ENCODE measurements at places on chromosomes 7 and 10.

- peak; percentile 32 for DNase-seq
These were observed 46.3 kb upstream of the CTBP2 start for GRCh38 chr10:125206623-125207022.

- no peak for DNase-seq
These were observed 123.9 kb downstream of the ADAM12 start for GRCh38 chr10:126264102-126265018.

DNA sequence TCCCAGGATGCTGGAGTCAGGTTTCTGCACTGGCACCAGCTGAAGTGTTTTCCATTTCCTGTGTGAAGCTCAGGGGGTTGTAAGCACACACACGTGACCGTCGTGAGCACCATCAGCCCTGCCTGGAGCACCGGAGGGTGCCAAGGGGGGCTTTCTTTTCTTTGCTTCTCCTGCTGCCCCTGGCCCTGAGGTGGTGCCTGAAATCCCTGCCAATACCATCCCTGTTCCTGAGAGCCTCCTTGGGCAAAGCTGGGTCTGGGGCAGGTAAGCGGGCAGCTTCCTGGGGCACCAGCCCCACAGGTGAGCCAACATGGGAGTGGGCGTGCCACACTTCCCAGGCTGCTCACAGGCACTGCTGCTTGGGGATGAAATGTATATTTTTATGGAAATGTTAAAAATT lies 593.6 kb downstream of the DNAJB6 start:
- no peak for DNase-seq

GRCh38 chr7:50145226-50145625 lies 52.2 kb upstream of the ZPBP start:
- DNase-seq = no peak

DNA sequence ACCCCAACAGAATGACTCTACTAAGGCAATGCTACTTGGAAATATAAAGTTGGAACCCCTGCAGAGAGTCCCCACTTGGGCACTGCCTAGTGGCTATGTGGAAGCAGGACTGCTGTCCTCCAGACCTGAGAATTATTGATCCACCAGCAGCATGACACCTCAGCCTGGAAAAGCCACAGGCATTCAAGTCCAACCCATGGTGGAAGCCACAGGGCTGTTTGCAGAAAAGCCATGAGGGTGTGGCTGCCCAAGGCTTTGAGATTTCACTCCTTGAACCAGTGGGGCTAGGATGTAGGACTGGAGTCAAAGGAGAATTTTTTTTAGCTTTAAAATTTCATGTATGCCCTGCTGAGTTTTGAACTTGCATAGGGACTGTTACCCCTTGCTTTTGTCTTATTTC lies 13.6 kb upstream of the GHRHR start:
- no peak for DNase-seq

- DNase-seq = peak; percentile 100
These were observed 166.0 kb downstream of the FANK1 start for GRCh38 chr10:126062131-126063032.

- DNase-seq = no peak
These were observed 36.9 kb upstream of the PPIF start for GRCh38 chr10:79310200-79310865.

DNA sequence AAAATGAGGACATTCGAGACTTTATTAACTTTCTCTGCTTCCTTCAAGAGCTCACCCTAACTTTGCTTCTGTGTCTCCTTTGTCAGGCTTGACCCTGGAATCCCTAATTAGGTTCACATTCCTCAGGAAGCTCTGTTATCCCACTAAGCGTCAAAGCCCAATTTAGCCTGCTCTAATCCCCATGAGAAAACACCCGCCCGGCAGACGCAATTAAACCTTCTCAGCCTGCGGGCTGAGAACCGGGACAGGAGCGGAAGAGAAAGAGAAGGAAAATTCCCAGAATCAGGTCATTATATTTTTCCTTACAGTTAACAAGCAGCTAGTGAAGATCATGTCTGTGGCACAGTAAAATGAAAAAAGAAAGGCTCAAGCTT lies 93.0 kb downstream of the TNS3 start:
- DNase-seq = no peak

DNA sequence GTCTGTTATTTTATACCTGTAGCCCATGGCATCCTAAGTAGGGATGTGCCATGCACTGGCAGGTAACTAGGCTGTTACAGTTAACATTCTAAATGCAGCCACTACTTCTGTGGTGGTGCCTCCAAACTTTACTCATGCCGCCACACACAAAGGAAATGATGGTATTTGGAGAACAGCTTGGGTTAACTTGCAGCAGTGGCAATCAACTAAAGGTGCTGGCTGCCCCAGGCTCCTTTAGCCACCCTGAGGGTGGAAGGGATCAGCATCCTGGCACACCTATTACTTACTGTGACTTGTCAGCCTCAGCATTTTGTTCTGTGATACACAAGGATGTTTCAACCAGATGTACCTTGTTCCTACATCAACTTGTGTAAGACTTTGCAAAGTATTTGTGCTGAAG lies 221.8 kb upstream of the PPP1R3A start:
- DNase-seq = no peak

DNA sequence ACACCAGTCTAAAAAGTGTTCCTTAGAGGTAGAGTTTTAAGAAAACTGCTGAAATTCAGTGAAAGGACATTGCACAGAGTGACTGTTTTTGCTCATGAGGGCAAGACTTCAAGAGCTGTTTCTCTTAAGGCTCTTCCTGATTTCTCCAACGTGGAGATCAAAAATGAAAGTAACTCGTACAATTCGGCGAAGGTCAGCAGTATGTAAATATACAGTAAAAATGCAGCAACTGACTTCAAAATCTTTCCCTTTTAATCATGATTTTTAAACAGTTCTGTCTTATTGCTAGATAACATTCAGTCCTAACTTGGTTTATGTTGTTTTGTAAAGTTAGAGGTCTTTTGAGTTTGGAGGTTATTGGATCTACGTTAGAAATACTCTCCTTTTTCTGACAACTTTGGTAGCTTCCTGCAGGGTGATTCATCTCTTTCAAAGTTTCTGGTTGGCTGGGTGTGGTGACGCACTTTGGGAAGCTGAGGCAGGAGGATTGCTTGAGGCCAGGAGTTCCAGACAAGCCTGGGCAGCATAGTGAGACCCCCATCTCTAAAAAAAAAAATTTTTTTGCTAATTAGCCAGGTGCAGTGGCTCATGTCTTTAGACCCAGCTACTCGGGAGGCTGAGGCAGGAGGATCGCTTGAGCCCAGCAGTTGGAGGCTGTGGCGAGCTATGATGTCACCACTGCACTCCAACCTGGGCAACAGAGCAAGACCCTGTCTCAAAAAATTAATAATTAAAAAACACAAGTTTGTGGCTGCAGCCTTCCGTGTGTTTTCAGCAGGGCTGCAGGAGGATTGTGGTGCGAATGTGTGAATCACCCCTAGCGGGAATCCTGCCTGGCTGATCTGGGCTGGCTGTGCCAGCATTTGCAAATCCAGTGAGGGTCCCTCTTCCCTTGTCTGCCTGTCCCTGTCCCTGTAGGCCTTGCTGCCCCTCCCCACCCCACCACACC lies 29.2 kb upstream of the AP5Z1 start:
- peak; percentile 75 for DNase-seq

- no peak for DNase-seq
These were observed 11.2 kb downstream of the KCNMA1 start for GRCh38 chr10:77626266-77626935.

- no peak for DNase-seq
These were observed 9.4 kb downstream of the NUDT5 start for GRCh38 chr10:12186323-12186722.

DNA sequence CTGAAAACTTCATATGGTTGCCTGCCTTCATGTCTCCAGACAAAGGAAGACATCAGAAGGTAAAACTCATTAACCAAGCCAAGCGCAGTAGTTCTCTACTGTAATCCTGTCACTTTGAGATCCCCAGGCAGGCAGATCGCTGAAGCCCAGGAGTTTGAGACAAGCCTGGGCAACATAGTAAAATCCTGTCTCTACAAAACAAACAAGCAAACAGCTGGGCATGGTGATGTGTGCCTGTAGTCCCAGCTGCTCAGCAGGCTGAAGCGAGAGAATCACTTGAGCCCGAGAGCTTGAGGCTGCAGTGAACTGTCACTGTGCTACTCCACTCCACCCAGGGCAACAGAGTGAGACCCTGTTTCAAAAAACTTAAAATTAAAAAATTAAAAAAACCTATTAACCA lies 467.4 kb upstream of the SORCS1 start:
- DNase-seq = no peak

DNA sequence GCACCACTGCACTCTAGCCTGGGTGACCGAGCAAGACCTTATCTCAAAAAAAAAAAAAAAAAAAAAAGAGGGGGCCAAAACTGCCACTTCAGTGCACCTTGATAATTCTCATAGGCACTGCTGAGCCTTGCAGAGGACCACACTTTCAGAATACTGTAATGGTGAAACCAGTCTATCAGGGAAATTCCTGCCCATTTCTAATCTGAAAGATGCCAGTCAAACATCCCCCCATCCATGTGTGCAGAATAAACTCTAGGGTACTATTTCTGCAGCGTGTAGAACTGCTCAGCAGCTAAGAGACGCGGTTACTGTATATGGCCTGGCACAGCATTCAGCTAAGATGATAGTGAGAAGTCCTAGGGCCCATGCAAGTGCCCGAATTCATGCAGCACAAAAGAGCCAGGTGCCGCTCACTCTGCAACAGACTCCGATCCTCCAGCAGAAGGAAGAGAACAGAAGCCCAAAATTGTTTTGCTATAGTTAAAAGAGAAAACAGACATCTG lies 286.8 kb upstream of the KLF14 start:
- no peak for DNase-seq

GRCh38 chr7:29890251-29890650 lies 83.9 kb downstream of the WIPF3 start:
- DNase-seq = no peak

DNA sequence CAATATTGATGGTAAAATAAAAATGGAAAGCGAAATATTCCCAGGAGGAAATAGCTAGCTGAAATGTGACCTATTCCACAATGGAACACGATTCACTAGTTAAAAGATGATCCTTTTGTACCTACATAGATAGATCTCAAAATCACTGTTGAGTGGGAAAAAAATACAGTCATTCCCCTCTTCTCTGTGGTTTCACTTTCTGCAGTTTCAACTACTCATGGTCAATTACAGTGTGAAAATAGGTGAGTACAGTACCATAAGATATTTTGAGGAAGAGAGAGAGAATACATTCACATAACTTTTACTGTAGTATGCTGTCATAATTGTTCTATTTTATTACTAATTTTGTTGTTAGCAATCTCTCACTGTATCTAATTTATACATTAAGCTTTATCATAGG lies 56.0 kb upstream of the COL13A1 start:
- no peak for DNase-seq

DNA sequence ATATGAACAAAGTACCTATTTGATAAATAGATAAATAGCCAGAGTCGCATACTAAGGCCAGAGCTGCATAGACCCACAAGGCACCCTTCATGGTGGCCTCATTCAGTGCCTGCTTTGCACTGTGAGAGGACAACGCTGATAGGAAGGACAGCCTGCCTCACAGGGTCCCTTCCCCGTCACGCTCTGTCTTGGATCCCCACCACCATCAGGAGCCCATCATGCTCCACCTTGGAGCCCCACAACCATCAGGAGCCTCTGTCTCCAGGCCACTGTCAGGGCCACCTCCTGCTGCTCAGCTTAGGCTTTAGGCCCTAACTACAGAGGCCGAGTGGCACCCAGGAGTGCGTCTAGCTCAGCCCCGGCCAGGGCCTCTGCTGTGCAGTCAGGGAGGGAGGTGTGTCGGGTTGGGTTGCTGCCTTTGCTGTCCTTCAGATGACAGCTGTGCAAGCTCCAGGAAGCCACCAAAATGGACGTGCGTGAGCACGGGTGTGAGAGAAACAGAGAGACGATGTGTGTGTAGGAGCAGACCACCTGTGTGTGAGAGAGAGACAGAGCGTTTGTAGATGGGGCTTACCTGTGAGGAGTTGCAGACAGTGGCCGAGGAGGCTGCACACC lies 516.9 kb downstream of the GLRX3 start:
- no peak for DNase-seq

GRCh38 chr7:18145160-18145559 lies 117.5 kb upstream of the PRPS1L1 start:
- no peak for DNase-seq

- no peak for DNase-seq
These were observed 1.4 kb downstream of the FXYD4 start for GRCh38 chr10:43372765-43373361.

GRCh38 chr7:136023134-136023869 lies 46.1 kb upstream of the MTPN start:
- DNase-seq = no peak

DNA sequence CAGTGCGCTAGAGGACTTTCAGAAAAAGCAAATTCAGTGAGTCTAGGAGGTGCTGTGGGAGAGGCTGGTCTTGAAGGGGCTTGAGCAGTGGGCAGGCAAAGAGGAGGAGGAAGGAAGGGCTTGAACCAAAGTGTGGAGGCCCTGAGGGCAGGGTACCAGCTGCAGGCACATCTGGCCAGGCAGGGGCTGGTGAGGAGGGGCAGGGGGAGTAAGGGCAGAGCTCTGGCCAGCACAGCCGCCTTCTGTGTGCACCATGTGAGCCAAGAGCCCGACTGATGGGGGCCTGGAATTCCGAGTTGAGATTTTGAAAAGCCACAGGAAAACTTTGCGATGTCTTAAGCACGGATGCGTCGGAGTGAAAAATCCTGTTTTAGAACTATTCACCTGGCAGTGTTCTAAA lies 74.5 kb downstream of the PRPF18 start:
- DNase-seq = no peak

GRCh38 chr10:60170250-60170649 lies 219.4 kb downstream of the ANK3 start:
- peak; percentile 32 for DNase-seq

DNA sequence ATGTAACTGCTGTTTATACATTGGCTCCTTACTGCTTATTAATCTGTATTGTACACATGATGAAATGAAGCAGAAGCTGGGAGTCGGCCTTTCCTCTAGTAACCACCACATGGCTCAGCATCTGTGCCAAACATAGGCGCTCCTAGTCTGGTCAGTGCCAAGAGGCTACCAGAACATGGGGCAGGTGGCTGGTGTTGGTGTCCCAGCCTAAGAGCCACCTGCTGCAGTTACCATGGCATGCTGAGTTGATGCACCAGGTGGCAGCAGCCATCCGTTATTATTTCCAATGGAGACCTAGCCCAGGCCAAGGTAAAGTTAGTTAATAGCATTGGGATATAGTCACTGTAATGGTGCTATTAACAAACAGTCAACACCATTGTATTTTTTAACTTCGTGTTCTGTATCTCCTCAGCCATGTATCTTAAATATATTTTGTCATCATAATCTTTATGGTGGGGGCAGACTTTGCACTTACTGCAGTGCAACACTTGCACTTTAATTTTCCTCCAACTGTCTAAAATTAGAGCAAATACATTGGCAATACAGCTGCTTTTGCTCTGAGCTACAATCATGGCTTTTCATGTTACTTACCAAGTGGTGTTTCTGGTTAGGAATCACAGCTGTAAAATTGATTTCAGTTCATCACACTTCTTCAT lies 33.1 kb downstream of the HBP1 start:
- peak; percentile 18 for DNase-seq

DNA sequence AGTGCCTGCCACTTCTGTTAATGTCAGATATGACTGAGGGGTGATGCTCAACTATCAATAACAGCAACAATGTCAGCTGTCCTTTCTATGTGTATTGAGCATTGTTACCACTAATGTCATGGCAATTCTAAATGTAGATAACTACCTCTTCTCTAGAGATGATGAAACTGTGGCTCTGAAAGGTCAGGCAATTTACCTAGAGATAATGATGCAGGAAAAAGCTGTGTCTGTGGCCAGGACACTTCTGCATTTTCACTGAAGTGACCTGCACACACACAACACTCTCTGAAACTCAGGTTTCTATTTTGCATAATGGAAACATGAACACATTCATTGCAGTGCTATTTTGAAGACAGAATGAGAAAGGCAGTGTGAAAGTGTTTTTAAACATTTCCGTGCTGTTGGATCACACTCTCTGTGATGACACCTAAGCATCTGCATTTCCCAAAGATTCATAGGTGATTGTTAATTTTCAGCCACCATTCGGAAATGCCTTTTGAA lies 148.2 kb downstream of the KCND2 start:
- DNase-seq = no peak
